ENCODE measurements at places on chromosomes 13 and 19.

- no peak for DNase-seq
Observed at GRCh38 chr13:96678801-96679200, 315.5 kb downstream of the OXGR1 start.

DNA sequence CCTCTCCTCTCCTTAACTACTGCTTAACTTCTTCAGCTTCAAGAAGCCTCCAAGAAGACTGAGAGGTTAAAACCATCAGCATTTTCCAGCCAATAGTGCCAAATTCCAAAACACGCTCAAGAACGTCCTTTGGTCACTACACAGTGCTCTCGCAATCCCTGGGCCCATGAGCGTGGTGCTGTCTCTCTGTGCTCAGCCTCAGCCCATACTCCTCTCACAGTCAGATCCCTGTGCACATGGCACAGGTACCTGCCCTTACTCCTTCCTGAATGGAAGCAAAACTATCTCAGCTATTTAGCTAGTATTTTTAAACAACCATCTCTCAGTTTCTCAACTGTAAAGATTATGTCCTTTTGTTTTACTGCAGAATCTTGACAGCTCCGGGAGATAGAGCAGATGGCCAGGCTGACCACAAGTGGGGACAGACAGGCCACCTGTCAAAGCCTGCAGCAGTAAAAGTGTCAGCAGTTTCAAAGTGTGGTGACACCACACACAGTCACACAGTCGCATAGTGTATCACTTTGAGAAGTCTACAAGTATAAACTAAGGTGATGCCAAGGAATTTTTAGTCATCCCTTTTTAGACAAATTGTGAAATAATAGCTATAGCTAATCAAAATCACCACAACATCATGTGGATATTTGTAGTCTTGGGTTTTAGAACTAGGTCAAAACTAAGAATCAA, 35.7 kb downstream of the DZIP1 start:
- no peak for DNase-seq

DNA sequence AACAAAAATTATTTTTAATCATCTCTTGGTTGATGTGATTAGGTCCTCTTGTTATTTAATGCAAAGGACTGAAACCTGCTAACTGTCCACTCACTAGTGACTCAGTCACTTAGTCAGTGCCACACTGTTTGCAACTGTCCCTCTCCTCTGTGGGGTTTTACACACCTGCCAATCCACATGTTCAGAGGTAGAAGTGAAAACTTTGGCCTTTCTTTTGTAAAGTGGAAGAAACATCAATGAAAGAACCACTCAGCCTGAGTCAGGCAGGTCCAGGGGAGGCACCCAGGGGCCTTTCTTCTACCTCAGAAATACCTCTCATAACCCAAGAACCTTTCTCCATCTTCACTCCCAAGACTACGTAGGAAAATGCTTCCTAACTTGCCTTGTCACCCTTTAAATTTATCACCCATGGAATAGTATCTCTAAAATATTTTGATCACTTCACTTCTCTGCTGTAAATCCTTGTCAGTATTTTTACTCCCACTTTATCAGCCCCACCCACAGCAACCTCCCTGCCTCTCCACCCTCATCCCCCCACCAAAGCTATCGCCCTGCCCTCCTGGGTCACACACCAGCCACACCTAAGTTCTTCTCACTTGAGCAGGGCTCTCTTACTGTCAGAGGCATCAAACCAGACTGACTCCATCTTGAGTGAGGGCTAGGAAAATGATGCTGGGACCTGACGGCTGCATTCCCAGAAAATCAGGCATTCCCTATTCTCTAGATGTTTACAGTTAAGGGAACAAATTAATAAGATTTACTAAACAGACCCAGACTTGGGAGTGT, 29.6 kb upstream of the EEF1AKMT1 start:
- no peak for DNase-seq

DNA sequence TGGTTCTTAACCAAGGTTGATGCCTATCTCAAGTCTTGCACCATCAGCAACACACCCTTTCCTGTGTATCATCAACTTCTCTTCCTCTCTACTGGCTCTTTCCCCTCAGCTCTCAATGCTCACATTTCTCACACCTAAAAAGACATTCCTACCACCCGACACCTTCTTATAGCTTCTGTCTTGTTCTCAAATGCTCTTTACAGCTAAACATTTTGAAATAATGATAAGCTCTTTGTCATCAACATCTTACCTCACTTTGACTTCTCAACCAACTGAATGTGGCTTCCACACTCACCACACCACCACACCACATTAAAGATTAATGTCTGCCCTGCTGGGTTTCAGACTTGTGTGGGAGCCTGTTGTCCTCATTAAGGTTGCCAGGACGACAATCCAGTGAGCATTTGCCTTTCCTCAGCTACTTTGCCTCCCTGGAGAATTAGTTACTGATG, 67.8 kb downstream of the RXFP2 start:
- no peak for DNase-seq

GRCh38 chr19:38216785-38217641, 7.0 kb downstream of the DPF1 start:
- DNase-seq: no peak

DNA sequence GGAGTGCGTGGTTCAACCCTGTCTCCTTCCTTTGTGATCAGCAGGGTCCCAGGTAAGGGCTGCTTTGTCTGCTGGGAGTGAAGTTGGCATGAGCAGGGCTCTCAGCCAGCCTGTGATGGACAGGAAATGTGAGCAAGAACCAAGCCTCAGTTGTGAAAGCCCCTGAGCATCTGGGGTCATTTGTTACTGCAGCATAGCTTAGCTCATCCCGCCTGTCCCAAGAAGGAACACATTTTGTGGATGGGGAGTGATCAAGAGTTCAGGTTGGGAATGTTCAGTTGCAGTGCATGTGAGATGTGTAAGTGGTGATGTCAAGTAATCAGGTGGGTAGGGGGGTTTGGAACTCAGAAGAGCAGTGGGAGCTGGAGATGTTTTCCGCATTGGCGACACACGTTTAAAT, 152.4 kb downstream of the DPF1 start:
- DNase-seq: no peak
